ENCODE measurements at places on chromosomes 11 and 22.

DNA sequence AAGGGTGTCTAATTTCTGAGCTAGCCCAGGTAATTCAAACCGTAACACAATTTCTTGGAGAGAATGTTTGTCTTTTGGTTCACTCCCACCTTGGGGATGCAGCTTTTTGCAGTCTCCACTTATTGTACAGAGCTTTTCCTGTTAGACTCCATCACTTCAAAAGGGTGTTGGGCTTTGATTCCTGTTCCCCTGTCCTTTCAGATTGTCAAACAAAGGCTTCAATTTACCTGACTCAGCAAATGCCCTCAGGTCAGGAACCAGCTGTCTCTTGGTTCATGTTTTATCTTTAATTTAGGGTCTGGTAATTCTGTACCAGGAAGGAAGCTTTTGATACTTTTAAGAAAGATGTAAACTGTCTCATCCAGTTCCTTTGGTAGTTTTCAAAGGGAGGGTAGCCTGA lies 880.6 kb downstream of the NTM start:
- DNase-seq = no peak

GRCh38 chr22:20439928-20440575 lies 2.4 kb upstream of the SCARF2 start:
- no peak for DNase-seq

GRCh38 chr22:17957204-17957603 lies 67.2 kb downstream of the MICAL3 start:
- DNase-seq = no peak

- no peak for DNase-seq
These were observed 2.4 kb downstream of the TRIM44 start for GRCh38 chr11:35664977-35665441.

DNA sequence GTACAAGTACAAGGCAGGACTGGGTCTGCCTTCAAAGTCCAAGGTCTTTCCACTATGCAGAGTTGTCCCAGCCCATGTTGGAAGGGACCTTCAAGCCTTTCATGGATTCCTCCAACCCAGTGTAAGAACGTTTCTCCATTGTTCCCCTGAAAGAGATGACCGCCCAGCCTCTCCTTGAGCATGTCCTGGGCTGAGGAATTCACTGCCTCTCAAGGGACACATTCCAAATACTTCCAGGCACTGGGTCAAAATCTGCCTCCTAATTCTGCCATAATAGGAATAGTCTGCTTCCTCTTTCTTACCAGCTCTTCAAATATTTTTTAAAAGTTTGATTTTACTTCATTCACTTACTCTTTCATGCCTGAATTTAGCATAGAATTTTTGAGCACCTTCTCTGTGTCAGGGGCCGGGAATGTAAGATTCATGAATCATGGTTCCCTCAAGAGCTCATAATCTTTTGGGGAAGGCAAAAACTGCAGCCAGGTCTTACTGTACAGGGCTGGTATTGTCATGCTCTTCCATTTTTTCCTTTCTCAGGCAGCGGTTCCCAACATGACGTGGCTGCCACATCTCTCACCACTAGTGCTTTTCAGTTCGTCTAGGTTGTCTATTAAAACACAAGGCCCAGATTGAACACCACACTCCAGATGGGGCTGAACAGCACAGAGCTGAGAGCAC lies 143.3 kb upstream of the TBCEL start:
- no peak for DNase-seq

DNA sequence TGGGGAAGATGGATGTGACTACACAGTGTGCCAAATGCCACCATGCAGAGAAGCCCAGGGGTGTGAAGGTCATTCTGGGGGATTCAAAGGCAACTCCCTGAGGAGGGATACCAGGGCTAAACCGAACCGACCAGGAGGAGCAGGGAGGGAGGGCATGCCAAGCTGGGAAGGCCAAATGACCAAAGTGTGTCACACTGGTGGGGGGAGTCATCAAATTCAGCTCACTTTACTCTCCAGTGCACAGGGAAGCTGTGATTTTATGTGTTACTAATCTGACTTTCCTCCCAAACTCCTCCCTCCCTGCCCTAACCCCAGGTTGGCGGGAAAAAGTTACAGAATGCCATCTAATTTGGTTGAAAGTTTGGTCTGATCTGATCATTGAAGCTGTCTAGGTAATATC lies 29.7 kb upstream of the TSKU start:
- no peak for DNase-seq

DNA sequence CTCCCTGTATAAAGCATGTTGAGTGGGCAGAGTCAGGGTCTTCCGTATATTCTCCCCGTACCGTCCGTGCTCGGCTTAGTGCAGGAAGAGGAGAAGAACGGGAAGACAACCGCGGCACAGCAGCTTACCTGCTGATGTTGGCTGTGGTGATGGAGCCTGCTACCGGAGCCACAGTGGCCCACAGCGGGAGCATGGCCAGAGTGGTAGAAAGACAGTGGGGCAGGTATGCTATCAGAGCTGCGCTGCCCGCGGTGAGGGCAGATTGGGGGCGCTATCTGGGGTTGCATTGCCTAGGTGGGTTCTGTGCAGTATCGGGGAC lies 120.7 kb upstream of the VPREB1 start:
- DNase-seq = no peak

DNA sequence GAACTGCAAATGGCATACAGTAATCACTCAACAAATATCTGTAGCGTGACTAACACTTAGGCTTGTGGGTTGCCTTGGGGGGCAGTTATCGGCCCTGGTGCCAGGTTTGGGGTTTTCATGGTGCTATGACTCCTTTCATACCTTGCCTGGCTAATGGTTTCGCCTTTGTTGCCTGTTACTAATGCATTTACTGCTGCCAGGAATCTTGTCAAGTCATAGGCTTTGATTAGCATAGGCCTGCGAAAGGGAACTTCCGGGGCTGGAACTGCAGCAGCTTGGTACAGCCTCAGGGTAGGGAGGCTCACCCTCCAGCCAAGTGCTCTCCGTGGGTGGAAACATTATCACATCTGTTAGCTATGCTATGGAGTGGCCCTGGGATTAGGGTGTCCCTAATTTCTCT lies 13.2 kb downstream of the SLC25A18 start:
- DNase-seq = no peak

DNA sequence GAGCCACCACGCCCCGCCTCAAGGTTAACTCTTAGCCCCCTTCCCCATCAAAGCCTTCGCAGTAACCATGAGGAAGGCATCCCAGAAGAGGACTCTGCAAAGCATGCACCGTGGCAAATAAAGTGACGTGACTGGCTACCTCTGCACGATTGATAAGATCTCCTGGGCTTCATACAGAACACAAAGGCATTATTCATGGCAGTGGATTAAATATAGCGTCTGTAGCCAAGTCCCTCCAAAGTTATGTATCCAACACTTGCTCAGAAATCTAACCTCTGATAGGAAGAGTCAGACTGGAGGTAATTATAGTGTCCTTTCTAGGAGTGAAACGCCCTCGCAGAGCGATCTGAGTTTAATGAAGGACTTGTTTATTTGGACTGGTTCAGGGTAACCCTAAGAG lies 22.4 kb downstream of the CPT1A start:
- DNase-seq = no peak

DNA sequence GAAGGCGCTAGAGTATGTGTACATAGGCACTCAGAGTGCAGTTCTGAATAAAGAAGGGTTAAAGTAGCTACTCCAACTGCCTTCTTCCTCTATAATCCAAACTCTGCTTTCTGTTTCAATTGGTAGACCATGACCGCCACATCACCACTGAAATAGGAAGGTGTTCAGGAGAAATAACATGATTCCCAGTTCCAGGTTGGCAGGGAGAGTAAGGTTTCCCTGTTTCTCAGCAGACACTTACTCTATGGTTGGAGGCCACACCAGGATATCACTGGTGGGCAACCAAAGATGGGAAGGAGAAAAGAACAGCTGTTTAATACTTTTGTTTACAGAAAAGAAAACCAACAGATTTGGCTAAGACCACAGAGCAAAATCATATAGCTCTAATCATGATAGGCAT lies 37.9 kb downstream of the PAK1 start:
- no peak for DNase-seq

DNA sequence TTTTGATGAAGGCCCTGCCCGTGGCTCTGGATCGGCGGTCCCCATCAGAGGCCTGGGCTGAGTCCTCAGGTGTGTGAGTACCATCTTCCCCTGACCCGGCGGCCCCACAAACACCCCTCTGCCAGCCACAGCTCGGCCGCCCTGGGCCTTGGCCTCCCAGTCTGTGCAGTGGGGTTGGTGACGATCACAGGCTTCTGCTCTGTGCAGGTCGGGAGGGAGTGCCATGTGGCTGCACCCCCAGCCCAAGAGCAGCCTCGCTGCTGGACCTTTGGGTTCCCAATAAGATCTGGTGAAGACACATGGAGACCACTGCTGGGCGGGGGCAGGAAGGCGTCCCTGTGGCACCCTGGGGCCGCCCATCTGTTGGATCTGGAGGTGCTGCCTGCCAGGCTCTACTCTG lies 47.1 kb upstream of the PPARA start:
- no peak for DNase-seq

DNA sequence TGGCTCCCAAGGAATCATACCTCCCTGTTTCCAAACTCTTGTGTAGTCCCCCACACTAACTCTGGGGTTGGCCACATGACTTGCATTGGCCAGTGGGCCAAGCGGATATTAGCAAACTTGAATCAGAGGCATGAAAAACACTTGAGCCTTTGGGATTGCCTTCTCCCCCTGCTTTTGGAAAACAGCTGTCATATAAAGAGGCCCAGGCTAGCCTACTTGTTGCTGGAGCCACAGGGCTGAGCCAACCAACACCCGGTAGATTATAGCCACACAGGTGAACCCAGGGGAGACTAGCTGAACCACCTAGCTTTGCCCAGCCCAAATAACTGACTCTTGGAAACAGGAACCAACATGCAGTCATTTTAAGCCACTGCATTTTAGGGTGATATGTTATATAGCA lies 354.8 kb downstream of the TENM4 start:
- DNase-seq = no peak

- DNase-seq = no peak
These were observed 177.9 kb downstream of the RRAS2 start for GRCh38 chr11:14181121-14181520.

- DNase-seq = no peak
These were observed 435.4 kb downstream of the BRD1 start for GRCh38 chr22:49392247-49392646.

DNA sequence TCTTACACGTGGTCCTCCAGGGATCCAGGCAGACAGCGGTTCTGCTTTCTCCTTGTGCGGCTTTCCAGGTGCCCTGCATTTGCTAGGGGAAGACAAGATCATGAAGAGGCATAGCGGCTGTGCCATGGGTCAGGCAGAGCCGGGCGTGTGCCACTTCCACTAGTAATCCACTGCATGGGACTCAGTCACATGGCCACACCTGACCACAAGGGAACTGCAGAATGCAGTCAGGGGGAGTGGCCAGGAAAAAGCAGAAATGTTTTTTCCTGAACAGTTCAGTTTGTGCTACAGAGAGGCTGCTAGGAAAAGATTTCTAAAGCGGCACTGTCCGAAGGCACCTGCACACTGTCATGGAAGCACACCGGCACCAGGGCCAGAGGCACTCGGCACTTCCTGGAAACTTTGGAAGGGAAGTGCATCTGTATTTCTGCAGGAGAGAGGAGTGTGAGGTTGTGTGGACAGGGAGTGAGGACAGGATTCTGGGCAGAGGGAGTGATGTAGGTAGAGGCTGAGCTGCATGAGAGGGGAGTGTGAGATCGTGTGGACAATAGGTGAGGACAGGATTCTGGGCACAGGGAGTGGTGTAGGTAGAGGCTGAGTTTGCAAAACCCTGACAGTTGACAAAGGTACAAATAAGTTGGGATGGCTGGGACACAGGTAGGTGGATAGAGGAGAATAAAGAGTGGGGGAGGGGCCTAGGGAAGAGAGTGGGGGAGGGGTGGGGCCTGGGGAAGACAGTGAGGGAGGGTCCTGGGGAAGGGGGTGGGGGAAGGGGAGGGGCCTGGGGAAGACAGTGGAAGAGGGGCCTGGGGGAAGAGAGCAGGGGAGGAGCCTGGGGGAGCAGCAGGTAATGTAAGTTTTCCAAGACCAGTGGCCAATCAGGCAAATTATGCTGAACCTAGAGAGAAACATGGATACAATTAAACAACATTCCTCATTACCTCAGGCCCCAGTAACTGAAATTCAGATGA lies 1436.3 kb downstream of the TBC1D22A start:
- DNase-seq = no peak

DNA sequence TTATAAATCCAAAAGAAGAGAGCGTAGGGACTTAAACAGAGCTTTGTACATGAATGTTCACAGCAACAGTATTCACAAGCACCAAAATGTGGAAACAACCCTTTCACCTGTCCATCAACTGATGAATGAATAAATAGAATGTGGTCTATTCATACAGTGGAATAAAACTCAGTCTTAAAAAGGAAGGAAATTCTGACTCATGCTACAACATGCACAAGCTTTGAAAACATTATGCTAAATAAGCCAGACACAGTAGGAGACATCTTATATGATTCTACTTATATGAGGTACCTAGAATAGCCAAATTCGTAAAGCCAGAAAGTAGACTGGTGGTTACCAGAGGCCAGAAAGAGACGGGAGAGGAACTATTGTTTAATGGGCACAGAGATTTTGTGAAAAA lies 74.3 kb downstream of the SHANK2 start:
- DNase-seq = no peak

DNA sequence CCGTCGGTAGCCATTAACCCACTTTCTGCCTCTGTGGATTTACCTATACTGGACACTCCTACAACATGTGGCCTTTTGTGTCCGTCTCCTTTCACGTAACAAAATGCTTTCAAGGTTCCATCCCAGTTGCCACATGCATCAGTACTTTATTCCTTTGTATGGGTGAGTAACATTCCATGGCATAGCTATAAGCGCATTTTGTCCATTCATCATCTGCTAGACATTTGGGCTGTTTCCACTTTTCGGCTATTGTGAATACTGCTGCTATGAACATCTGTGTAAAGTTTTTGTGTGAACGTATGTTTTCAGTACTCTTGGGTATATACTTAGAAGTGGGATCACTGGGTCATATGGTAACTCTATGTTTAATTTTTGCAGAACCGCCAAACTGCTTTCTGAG lies 257.2 kb downstream of the ST3GAL4 start:
- no peak for DNase-seq

- no peak for DNase-seq
These were observed 76.0 kb downstream of the PACS1 start for GRCh38 chr11:66146074-66146473.

- DNase-seq = no peak
These were observed 47.7 kb upstream of the GAB2 start for GRCh38 chr11:78465169-78465942.
